Epithelial cell of umbilical artery (primary cell): ENCODE measurements at places on chromosomes 16 and 17. TPM values are rescaled to one million over a fixed set of nuclear protein-coding genes. Genes with fewer than 3 reads are reported as not detected.

The USP22 gene
- 226 and 241 TPM in 2 replicates for total RNA-seq

The CDRT15 gene
- total RNA-seq: not detected in 2 replicates

The CNOT1 gene
- total RNA-seq: 81.9 and 93.3 TPM in 2 replicates

The CSH2 gene
- total RNA-seq: not detected in 2 replicates

The CNGB1 gene
- not detected in 2 replicates for total RNA-seq

The EFCAB5 gene
- total RNA-seq: 0.15 and 0.97 TPM in 2 replicates
